ENCODE measurements at places on chromosomes 12 and 14.

GRCh38 chr12:9736936-9737705 lies 4.2 kb upstream of the CLECL1 start:
- DNase-seq: no peak

- DNase-seq: no peak
These were observed 378.5 kb upstream of the MGAT4C start for GRCh38 chr12:86634456-86635410.

DNA sequence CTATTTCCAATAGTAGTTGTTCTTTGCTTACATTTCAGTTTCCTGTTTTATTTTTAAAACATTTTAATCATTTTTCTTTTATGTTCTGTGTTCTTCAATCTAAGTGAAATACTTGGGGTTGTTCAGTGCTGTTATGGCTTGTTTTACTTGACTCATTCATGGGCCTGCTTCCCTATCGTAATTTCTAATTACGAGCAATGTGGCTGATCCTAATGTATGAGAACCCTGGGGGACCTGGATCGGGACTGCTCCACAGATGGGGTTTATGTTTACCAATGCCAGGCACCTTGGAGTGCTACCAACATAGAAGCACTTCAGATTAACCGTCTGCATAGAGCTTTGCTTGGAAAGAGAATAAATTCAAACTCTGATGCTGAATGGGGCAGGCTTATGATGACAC lies 29.8 kb downstream of the TECPR2 start:
- no peak for DNase-seq

GRCh38 chr14:94054936-94055335 lies 26.1 kb downstream of the DDX24 start:
- no peak for DNase-seq

DNA sequence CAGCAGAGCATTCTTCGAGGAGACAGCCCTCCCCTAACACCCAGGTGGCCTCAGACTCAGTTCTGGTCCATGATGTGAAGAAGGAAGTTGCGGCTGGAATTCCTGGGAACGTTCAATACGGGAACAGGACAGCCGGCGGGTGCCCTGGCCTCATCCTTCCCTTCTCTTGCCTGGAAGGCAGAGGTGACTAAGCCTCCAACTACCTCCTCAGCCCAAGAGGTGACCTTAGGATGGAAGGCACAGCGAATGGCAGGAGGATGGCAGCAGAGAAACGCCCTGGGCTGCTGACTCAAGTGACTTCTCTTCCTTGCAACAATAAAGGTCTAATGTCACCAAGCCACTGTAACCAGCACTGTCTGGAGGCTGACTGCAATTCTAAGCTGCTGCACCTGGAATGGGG lies 36.1 kb downstream of the DHX37 start:
- DNase-seq: no peak

DNA sequence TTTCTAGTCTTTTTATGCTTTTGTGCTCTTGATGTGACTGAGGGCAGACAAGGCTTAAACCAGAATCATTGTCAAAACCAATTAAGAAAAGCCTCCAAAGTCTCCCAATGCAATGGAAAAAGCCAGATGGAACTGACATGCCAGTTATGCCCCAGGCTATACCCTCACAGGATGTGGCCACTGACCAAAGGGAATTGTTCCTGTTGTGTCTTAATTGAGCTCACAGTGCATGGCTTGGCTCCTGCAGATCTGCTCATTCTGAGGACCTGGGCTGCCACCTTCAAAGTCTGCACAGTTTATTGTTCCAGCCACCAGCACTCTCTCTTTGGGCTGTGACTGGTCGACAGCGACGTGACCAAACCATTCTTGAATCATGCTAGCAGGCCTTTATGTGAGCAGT lies 17.1 kb upstream of the BICD1 start:
- DNase-seq: no peak

DNA sequence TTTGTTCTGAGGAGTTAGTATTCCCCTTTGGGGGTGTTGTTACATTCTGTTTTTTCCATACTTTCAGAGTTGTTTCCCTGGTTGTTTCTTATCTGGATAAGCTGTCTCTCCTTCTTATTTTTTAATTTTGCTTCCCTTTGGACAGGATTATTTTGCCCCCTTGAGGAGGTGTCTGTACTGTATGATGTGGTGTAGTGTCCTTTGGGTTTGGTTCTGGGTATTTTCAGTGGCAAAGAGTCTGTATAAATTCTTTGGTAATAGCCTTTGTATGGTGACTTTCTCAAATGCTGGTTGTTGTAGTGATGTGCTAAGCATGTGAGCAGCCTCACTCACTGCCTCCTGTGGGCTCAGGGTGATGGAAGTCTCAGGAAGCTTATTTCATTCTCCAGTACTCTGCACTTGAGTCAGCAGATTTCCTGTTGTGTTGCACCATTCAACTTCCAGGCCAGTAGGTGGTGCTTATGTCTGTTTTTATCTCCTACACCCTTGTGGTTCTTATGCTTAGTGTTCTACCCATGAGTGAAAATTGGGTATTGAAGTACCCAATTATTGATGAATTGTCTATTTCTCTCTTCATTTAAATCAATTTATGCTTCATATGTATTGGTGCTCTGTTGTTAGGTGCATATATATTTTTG lies 103.3 kb upstream of the PMCH start:
- no peak for DNase-seq

- no peak for DNase-seq
These were observed 58.6 kb downstream of the TBX3 start for GRCh38 chr12:114625294-114625851.

DNA sequence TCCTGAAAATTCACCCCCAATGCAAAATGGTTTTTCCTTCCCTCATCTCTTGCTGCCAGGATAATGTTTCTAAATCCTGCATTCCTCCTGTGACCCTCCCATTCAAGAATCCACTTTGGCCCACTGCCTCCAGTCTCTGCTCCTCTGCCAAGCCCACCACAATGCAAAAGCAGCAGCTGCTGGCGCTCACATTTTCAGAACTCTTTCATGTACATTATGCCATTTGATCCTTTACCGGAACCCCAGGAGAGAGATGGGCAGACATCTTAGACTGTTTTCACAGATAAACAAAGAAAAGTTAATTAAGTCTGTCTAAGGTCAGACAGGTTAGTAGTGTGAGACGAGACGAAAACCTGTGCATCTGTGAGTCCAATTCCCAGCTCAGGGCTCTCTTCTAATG lies 12.9 kb downstream of the LRIG3 start:
- DNase-seq: no peak

DNA sequence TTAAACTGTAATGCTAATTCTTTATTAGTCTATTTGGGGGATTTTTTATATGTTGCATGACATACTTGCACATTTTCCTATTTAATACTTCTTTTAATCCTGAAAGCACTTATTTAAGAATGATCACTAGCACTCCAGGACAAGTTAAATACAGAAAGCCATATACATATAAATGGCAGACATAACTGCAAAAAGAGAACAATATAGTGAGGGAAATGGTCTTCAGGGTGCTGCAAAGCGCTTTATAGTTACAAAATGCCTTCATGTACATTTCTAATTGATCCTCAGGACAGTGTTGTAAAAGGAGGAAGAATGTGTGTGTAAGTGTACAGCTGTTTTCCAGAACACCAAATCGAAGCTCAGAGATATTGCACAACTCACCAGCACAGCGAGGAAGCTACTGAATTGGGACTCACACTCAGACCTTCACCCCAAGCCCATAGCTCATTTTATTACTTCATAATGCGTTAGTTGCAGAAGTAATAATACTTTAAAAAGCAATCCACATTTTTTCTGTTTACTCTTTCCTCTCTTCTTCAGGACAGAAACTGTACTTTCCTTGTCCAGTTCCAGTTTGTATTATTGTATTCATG lies 428.2 kb downstream of the RAD51B start:
- DNase-seq: no peak

DNA sequence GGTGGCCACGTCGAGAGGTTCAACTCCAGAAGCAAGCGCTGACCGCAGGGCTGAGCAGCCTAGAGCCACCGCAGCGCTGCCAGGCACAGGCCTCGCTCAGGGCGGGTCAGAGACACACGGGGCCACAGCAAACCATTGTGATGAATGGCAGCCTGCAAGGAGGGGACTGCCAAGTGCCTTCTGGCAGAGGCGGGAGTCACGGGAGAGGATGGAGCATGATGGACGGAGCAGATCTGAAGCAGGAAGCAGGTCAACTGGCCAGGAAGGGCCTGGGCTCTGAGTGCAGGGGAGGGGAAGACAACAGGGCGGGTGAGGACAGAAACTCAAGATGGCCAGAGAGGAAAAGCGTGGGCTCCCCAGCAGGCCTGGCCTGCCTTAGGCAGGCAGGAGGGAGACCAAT lies 49.8 kb downstream of the CDC42BPB start:
- DNase-seq: no peak

DNA sequence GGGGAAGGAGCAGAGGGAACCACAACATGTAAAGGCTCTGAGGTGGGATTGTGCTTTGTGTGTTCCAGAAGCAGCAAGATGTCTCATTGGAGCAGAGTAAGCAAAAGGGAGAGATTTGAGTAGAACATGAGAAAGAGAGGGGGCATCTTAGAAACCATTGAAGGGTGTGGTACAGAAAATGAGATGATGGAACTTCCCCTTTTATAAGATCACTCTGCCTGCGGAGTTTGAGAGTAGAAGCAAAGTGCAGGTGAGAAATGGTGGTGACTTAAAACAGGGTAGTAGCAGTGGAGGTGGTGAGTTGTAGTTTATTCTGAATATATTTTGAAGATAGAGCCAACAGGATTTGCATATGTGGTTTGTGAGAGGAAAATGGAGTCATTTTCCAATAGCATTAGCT lies 56.0 kb downstream of the FBXO34 start:
- no peak for DNase-seq

DNA sequence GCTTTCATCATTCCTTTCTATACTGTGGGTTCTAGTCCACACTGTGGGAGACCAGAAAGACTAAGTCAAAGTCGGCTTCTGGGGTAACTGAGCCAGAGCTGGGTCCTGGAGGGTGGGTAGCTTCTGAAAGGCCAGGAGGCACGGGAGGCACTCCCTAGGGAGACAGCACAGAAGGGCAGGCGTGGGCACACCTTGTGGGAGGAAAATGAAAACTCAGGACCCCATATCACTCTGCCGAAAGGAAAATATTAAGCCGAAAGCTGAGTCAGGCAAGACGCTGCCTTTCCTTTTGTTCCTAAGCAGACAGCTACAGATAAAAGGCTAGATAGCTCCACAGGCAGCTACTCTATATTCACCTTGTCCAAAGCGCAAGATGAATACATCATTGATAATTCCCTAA lies 20.7 kb downstream of the ANO2 start:
- DNase-seq: no peak

- DNase-seq: no peak
These were observed 209.3 kb downstream of the TMEM132C start for GRCh38 chr12:128476266-128476665.

- no peak for DNase-seq
These were observed 42.6 kb upstream of the PLEKHD1 start for GRCh38 chr14:69441948-69442347.

DNA sequence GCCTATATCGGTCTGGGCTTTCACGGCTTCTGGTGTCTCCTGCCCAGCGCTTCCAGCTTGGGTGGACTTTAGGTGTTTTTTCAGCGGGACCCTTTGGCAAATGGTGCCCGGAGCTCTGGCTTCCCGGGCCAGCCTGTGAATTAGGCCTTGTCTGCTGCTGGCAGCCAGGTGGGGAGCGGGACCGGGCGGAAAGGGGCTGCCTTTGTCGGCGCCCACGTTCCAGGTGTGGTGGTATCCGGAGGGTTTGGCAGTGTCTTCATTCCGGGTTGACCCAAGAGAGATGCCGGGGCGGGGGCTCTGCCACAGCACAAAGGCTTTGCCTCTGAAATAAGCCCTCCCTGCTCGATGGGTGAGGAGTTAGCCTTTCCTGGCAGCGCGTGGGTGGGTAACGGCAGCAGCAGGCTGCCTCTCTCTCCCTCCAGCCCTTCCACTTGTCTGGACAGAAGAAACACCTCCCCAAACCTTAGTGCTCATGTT lies 9.5 kb downstream of the RFLNA start:
- no peak for DNase-seq

DNA sequence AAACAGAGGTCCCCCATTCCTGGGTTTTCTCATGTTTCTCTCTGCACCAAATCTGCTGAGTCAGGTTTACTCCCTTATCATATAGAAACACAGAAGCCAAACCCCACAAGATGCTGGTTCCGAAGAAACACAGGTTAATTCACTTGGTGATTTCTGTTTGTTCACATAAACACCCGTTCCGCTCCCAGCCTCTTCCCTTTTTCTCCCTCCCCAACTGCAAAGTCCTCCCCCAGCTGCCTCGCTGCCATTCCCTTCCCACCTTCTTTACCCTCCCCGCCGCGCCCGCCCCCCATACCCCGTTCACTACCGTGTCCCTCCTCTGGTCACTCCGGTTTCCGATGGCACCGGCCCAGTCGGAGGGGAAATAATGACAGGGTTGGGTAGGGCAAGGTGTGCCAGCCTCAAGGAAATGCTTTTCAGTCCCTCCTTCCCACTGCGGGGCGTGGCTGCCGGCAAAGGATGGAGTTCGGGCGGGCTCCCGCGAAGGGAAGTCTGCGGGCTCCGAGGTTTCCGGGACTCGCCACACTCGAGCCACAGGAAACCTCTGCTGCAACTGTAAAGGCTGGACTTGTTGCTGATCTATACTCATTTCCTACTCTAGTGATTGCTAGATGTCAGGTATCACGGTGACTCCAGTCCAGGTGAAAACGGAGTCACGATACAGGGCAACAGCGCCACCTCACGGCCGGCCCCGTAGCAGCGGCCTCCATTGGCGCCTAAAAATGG lies at the start of gene STYK1:
STYK1 (minus strand) TSS at position 394 of the 726 bp plus-strand sequence. CDS start 39,434 bp downstream, outside the sequence.
- peak; percentile 68 for DNase-seq

DNA sequence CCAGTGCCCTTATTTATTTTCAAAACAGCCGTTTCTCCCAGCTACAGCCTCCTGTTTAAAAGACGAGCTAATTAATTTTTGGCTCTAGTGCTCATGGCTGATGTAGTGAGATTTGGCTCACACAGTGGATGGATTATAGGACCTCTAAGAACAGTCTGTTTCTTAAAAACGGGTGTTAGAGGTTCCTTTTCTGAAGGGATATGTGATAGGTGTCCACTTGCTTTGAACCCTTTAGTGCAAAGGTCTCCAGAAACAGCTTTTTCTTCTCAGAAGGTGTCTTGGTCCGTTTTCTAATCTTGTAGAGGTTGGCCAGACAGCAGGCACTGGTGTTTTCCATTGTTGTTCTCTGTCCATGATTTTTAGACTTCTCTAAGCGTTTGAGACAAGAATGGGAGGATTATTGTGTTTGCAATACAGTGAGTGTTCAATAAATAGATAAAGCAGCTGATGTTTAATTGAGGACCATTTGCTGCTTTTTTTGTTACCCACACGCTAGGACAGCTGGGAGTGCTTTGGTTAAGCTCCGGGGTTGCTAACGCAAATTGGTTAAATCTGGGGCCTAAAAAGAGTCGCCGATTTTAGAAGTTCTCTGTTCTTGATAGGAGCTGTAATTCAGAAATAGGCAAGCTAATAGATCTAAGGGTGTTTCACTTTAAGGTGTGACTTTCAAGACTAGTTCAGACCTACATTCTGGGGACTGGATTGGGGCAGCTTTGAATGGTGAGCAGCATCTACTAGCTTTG lies 1.0 kb downstream of the BORCS5 start:
- DNase-seq: no peak

GRCh38 chr12:98090731-98091130 lies 424.7 kb upstream of the TMPO start:
- DNase-seq: no peak

GRCh38 chr14:95307402-95308041 lies 12.2 kb downstream of the CLMN start:
- no peak for DNase-seq

All from left forelimb (tissue), 1 donor.